Stimulated activated CD4-positive, alpha-beta T cell treated with anti-CD3 and anti-CD28 coated beads, Interleukin-1b, Interleukin-23, amount 100 ng/mL, for 48 hours (primary cell): ENCODE measurements at places on chromosomes 13 and 19.

DNA sequence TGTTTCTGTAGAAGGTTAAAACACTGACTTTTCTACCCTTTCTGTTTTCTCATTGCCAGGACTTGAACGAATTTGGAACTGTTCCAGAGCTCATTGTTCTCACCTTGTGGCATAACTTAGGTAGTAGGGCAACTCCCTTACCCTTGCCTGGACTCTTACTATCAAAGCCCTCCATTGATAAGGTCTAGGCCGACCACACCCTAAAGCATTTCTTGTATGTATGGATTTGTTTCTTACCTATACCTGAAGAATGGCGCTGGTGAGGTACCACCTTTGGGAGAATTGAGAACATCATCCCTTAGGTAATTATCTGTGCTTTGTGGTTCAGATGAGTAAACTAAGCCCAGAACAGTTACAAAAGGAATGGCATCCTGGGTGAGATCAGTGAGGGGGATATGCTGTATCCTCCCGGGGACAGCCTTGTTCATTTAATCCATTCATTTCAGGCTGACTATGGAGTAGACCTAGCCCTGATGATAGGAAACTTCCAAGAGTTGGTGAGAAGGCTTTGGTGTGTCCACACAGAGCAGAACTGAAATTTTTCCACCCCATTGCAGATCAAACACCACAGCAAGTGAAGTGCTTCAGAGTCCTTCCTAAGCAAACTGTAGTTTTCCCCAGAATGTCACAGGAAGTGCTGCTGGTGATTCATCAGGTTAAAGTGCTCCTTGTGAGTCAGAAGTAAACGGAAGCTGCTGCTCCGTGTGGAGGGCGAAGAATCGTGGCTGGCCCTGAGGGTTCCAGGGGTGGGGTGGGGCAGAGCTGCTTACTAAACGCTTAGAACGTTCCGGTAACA, 113.0 kb downstream of the TEX26 start:
- DNase-seq = peak; percentile 85

- no peak for DNase-seq
These were observed 22.9 kb downstream of the RAB20 start for GRCh38 chr13:110538632-110539031.

DNA sequence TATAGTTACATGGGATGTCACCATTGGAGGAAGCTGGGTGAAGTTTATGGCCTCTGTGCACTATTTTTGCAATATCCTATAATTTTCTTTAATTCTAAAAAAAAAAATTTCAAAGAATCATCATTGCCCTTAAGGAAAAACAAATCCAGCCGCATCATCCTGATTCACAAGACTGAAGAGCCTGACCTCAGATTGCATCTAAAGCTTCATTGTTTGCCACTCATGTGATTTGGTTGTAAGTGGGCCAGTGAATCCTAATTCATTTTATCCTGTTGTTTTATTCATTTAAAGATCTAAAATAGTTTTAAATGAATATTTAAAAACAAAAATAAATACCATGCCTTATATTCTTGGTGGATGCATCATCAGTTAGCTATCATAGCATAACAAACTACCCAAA, 504.5 kb downstream of the TBC1D4 start:
- no peak for DNase-seq

GRCh38 chr13:30616927-30617314, 799 bp upstream of the USPL1 start:
- DNase-seq = peak; percentile 47

DNA sequence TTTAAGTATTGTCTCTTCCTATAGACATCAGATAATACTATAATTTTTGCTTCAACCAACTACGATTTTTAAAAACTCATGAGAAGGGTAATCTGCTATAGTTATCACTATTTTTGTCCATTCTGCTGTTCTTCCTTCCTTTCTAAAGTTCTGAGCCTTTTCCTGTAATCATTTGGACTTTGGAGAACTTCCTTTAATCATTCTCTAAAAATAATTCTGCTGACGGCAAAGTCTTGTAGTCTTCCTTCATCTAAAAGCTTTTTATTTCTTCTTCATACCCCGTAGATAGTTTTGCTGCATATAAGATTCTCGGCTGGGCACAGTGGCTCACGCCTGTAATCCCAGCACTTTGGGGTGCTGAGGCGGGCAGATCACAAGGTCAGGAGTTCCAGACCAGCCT, 5.1 kb upstream of the FCGBP start:
- no peak for DNase-seq

DNA sequence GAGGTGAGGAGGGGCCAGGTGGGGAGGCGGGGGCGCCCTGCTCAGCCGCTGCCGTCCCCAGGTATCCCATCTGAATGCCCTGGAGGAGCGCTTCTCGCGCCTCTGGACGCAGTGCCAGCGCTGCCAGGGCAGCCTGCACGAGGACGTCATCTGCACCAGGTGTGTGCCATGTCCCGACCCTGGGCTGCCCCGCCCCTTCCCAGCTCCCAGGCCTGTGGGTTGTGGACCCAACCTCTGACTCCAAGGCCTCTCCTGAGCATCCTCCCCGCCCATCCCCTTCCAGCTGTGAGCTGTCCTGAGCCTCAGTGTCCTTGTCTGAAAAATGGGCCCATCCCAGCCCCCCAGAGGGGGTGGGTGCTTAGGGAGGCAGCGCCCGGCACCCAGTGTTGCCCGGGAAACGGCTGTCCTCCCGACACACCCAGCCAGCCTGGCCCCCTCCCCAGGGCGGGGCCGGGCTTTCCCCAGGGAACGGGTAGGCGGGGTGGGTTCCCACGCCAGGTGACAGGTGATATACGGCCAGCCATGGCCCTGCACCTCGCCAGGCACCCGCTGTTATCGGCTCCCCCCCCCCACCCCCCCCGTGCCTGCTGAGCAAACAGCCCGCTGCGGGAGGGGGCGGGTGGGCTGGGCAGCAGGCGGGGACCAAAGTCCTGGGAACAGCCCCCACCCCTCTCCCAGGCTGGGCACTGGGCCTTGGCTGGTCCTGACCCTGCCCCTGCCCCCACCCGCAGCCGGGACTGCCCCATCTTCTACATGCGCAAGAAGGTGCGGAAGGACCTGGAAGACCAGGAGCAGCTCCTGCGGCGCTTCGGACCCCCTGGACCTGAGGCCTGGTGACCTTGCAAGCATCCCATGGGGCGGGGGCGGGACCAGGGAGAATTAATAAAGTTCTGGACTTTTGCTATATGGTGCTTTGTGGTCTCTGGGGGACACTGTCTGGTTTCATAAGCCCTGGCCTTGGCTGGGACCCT, 1.3 kb upstream of the SPIB start:
- DNase-seq = no peak

DNA sequence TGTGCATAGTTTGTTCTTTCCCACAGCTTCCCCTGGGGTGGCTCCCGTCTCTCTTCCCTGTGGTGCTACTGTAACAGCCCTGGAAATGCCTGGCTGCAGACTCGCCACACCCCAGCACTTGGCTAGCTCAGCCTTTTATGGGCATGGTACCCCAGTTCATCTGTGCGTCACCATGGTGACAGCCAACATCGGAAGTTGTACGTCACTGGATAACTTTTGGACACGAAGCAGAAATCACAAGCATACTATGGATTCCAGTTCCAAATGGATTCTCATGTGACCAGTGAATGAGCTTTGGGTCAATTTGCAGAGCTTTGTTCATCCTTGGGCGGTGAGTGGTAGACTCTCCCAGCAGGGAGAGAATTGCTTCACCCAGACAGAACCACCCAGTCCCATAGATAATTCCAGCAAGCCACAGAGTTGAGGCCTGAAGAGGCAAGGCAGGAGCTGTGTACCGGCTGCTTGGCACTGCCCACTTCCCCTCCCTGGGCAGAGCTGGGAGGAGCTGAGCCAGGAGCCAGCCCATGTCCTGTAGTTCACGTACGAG, 54.4 kb downstream of the COL4A2 start:
- DNase-seq = no peak

DNA sequence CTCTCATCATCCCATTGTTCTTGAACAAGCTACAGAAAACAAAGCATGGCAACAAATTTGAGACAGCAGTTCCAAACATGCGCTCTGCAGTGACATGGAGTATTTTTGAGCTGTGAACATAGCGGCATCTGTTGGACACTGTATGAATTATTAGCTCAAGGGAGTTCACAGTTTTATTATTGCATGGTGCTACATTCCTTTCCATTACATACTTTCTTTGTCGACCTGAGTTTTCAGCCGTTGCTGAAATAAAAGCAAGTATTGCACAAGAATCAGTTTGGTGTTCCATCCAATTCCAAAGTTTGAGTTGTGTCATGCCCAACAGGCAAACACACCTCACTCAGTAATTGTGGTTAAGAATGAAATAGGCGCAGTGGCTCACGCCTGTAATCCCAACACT, 30.1 kb upstream of the METTL21C start:
- DNase-seq = no peak

DNA sequence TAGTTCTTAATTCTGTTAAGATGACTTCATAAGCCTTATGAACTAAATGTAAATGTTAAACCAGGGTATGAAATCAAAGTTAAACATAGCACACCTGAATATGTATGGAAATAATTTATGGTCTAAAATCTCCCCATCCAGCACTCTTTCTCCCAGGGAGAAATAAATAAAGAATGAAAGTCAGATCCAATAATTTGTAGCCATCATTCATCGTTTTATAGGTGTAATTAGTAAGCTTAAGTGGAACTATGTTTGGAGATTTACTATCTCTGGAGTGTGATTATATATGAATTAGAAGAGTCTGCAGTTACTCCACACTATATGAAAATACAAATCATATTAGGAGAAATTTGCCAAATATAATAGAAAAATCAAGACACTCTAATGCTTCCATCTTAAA, 405.1 kb downstream of the DACH1 start:
- no peak for DNase-seq

GRCh38 chr13:33110713-33111413, 94.6 kb downstream of the KL start:
- DNase-seq = no peak

DNA sequence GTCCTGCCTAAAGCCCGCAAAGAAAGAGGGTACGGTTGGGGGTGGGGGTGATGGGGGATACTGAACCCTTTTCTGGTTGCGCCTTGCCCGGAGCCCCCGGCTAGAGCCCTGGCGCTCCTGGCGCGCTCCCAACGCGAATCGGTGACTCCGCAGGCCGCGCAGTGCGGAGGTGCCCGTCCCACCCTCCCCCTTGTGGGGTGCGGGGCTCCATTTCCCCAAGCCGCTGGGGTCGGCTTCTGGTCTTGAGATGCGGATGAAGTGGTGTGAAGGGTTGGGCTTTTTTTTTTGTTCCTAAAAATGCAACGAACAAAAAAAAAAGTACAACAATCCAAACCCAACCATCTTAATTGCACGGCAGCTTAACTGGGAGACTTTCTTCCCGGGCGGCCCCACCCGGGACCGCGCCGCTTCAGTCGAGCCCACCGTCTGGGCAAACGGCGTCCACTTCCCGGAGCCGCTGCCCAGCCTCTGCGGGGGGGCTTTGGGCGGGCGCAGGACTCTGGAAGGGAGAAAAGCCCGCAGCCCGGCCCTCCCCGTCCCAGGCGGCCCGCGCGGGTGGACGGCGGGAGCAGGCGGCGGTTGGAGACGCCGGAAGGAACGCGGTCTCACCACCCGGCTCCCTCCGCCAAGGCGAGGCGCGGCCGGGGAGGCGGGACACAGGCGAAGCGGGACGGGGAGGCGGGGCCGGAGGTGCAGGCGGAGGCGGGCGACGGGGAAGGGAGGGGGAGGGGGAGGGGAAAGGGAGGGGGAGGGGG, 504 bp upstream of the TRIM13 start:
- peak; percentile 88 for DNase-seq

DNA sequence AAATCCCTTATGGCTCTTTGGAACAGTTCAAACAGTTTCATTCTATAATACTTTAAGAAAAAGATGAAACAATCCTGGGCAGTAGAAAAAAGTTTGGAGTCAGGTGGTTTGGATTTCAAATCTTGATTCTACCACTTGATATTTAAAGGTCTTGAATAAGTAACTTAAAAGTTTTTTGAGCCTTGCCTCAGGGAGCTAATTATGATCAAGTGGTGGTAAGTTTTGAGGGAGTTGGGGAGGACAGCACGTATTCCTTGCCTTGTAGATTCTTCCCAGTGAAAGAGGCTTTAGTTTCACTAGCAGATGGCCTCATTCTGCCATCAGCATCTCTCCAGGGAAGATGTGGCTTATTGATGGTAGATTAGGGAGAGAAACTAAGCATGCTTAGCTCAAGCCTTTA, 168.4 kb upstream of the CSNK1A1L start:
- no peak for DNase-seq

DNA sequence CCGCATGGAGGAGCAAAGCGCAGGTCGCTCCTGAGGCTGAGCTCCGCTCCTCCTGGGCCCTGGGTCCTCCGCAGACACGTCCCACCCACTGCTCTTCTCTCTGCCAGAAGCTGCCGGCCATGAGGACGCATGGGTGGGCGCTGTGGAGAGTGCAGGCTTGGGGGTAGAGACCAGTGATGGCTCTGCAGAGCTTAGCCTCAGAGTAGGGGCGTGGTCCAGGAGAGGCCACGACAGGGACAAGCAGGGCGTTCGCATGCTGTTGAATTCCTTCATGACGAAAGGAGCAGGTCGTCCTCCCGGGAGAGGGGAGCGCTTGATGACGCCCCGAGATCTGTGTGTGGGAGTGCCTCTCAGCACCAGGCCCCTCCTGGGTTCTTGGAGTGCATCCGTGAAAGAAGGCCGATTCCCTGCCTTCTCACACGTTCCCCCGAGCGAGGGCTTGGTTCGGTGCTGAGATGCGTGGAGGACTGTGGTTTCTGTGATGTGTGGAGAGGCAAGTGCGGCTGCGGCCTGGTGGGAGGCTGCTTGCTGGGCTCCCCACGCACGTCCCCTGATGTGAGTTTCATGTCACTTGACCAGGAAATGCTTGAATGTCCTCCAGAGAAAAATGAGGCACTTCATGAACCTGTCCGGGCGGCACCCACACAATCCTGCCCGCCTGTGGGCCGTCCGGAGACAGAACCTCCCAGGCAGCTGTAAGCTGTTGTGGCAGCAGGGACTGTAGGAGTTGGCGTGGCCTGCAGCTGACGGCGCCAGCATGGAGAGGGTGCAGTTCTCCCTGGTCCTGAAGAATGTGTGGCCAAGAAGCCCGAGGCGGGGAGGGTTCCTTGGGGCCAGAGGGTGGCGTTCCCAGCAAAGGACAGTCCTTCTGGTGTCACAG, 4.5 kb downstream of the SF3A2 start:
- DNase-seq = no peak

- DNase-seq = no peak
These were observed 4.3 kb upstream of the SAMD1 start for GRCh38 chr19:14094854-14095253.

GRCh38 chr13:108787700-108788414, 158.4 kb downstream of the MYO16 start:
- no peak for DNase-seq

GRCh38 chr13:106922384-106922783, 354.4 kb upstream of the ARGLU1 start:
- no peak for DNase-seq

- no peak for DNase-seq
These were observed 36.0 kb downstream of the URI1 start for GRCh38 chr19:29978080-29978479.

GRCh38 chr19:18364826-18365528, 21.0 kb upstream of the GDF15 start:
- no peak for DNase-seq

GRCh38 chr13:94556041-94556440, 39.9 kb downstream of the TGDS start:
- DNase-seq = no peak
